ENCODE measurements at places on chromosomes 1 and 21. TPM values are rescaled to one million over a fixed set of nuclear protein-coding genes. Genes with fewer than 3 reads are reported as not detected.

DNA sequence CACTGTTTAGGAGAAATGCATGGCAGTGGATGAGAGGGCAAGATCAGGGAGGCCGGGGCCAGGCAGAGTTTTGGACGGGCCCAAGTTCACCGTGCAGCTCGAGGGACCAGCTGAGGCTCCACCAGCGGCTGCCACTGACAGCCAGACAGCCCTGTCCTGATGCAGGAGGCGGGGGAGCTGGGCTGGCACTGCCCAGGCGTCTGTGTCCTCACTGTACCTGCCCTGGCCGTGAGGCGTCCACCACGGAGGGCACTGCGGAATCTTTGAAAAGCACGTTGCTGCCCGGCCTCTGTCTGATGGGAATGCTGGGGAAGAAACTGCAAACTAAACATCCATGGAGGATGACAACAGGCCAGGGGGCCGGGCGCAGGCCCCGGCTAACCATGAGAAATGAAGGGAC lies 35.5 kb downstream of the VPS26C start:
- no peak overlapping the region for H3K4me3 ChIP-seq
- peaks cover 3% of the 10 kb centered on the region for H3K4me1 ChIP-seq
- H3K27ac ChIP-seq: no peak overlapping the region
- no peaks in the 10 kb centered on the region for H3K27me3 ChIP-seq

The C1orf226 gene
- 0.05 TPM for total RNA-seq

DNA sequence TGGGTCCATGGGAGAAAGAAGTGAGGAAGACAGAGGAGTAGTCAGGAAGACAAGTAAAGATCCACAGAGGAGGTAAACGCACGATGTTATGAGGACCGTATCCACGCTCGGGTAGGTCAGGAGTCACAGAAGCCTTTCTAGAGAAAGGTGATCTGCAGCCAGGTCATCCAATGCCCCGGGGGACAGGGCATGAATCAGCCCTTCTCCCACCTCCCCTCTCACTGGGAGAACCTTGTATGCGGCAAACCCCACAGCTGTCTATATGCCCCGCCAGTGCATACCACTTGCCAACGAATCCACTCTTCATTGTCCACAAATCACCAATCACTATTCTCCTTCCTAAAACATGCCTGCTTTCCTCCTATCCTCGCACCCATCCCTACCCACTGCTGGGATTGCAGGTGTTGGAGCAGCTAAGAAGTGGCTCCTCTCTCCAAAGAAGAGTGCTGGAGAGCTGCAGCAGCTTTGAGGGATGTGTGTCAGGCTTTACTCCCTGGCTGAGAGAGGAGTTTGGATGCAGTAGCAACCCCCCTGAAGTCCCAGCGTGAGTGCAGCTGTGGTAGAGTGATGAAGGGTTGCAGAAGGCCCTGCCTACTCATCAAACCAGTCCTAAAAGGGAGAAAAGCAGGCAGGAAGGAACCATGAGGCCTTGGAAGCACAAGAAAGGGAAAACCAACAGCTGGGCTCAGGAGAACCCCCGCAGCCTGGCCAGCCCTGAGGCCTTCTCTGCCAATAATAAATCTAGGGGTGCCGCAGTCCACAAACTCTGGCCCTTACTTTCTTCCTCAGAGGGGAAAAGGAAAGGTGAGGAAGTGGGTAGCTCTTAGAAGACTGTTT lies 102.2 kb upstream of the GADD45A start:
- DNase-seq: no peak
- H3K4me1 ChIP-seq: no peaks in the 10 kb centered on the region
- H3K4me3 ChIP-seq: no peak overlapping the region
- H3K36me3 ChIP-seq: no peaks in the 10 kb centered on the region

The GPX7 gene
- 29.9 TPM for total RNA-seq

DNA sequence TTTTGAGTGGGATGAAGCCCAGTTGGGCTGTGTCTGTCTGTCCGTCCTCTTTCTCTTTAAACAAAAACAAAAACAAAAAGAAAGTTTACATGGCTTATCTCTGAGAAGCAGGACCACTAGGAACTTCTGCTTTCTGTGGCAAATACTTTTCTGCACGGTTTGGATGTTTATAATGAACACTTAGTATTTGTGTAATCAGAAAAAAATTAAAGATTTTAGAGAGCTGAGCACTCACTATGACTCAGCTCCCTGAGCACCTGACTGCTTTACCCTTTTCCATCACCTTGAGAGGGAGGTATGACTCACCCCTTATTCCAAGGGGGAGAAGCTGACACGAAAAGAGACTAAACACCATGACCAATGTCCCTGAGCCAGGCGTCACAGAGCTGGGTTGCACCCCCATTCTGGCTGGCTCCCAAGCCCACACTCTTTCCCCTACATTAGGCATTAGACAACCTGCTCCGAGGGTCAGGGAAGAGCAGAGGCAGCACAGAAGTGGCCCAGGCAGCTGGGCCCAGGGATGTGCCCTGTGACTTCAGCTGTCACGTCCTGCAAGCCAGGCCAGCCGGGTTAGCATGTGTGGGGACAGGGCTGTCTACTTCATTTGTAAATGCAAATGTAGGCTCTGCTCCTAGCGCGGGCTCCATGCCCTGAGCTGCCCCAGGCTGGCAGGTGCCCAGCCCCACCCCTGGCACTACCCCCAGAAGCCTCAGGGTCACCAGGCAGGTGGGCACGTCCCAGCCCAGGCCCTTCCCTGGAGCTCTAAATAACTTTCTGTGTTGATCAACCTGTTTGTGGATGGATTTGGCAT lies 30.4 kb downstream of the RAP1GAP start:
- peaks cover 4% of the 10 kb centered on the region for H3K4me1 ChIP-seq
- no peaks in the 10 kb centered on the region for H3K36me3 ChIP-seq
- no peak overlapping the region for H3K4me3 ChIP-seq
- DNase-seq: no peak
- H3K27ac ChIP-seq: no peak overlapping the region
- H3K27me3 ChIP-seq: no peaks in the 10 kb centered on the region

- H3K27ac ChIP-seq: peak overlapping the region; percentile 94
- H3K27me3 ChIP-seq: no peaks in the 10 kb centered on the region
- H3K36me3 ChIP-seq: peaks cover 41% of the 10 kb centered on the region
- DNase-seq: peak; percentile 39
Observed at GRCh38 chr1:153957744-153958110, 685 bp downstream of the CRTC2 start.

DNA sequence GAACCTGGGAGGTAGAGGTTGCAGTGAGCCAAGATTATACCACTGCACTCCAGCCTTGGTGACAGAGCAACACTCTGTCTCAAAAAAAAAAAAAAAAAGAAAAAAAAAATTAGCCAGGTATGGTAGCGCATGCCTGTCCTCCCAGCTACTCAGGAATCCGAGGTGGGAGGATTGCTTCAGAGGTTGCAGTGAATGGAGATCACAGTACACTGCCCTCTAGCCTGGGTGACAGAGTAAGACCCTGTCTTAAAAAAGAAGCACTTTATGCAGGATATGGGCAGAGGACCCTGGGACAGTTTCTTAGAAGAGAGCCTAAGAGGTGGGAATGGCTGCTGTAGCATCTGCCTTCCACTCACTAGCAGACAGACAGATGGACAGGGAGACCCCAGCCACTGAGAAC lies 23.0 kb downstream of the IQGAP3 start:
- DNase-seq: no peak
- H3K27ac ChIP-seq: no peak overlapping the region
- H3K4me1 ChIP-seq: peaks cover 9% of the 10 kb centered on the region
- H3K36me3 ChIP-seq: peaks cover 6% of the 10 kb centered on the region
- H3K4me3 ChIP-seq: no peak overlapping the region
- H3K27me3 ChIP-seq: no peaks in the 10 kb centered on the region

The FTCD gene
- total RNA-seq: 0.23 TPM

GRCh38 chr1:170340308-170340707 lies 191.7 kb upstream of the GORAB start:
- DNase-seq: no peak
- H3K36me3 ChIP-seq: no peaks in the 10 kb centered on the region
- H3K4me1 ChIP-seq: no peaks in the 10 kb centered on the region

DNA sequence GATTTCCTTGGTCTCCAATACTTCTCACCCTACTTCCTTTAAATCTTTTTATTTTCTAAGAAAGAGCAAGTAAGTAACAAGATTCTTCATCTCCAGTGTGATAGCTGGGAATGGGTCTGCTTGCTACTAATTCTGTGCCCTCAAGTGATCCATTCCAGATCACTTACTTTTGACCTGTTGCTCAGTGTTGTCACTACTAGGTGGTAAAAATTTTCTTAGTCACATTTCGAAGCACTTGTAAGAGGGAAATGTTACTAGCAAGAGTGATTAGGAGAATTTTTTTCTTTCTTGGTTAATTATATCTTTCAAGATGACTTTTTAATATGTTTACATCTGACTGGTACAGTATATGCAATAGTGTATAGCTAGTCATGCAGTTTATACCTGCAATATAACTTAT lies 2.2 kb downstream of the UBAP2L start:
- H3K27ac ChIP-seq: peak overlapping the region; percentile 81
- H3K36me3 ChIP-seq: peaks cover 84% of the 10 kb centered on the region
- peak overlapping the region; percentile 93 for H3K4me3 ChIP-seq
- H3K4me1 ChIP-seq: peaks cover 53% of the 10 kb centered on the region
- DNase-seq: no peak

DNA sequence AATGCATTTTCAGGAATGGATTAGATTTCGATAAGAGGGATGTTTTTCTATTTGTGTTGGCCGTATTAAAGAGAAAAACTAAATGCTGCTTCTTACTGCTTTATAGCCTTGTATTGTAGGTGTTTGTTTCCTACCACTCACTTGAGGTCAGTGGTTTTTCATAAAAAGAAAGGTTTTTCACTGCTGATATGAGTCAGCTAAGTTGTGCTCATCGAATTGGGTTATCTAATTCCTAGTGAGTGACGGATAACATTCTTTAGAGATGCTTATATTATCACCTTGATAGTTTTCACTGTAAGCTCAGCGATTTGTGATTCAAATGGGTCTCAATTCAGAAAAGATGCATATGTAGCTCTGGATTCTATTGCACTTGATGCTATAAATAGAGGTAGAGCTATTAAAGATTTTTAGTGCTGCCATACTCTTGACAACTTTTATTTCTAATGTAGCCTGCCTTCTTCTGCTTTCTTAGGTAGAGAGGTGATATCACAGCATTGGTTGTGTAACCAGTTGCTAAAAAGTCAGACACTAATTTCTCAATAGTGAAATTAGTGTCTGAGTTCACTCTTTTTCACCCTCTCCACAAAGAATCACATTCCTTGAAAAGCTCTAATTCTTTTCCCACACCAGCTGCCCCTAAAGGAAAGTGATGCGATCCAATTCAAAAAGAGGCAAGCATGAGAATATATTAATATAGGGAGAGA lies 180.0 kb downstream of the RASAL2 start:
- H3K27me3 ChIP-seq: no peaks in the 10 kb centered on the region
- no peak overlapping the region for H3K27ac ChIP-seq
- no peaks in the 10 kb centered on the region for H3K36me3 ChIP-seq
- no peak for DNase-seq
- peaks cover 13% of the 10 kb centered on the region for H3K4me1 ChIP-seq

GRCh38 chr1:88061492-88062177 lies 622.4 kb upstream of the PKN2 start:
- DNase-seq: no peak
- H3K27ac ChIP-seq: no peak overlapping the region
- no peaks in the 10 kb centered on the region for H3K36me3 ChIP-seq

DNA sequence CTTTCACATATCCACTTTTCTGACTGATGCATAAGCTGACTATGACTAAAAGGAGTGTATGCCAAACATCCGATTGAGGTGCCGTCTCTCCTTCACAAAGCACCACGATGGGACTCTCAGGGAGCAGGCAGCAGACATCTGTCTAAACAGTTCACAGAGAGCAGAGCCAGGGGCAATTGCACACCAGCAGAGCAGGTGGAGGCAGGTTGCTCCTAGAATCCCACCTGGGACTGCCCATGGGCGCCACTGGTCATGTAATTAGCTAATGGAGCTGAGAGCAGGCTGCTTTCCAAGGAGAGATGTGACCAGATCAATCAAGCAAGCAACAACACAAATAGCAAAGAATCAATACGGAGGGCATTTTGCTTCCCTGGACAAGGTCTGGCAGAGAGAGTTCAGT lies 30.5 kb upstream of the COA6 start:
- peaks cover 27% of the 10 kb centered on the region for H3K27me3 ChIP-seq
- no peaks in the 10 kb centered on the region for H3K36me3 ChIP-seq
- no peak overlapping the region for H3K27ac ChIP-seq
- no peak for DNase-seq
- H3K4me3 ChIP-seq: no peak overlapping the region
- H3K4me1 ChIP-seq: no peaks in the 10 kb centered on the region

- no peak for DNase-seq
- no peak overlapping the region for H3K27ac ChIP-seq
- H3K4me3 ChIP-seq: no peak overlapping the region
- peaks cover 25% of the 10 kb centered on the region for H3K4me1 ChIP-seq
- H3K36me3 ChIP-seq: peaks cover 6% of the 10 kb centered on the region
Observed at GRCh38 chr1:153670257-153670858, 435 bp downstream of the ILF2 start.

The TFF1 gene
- total RNA-seq: 0.48 TPM

- no peak overlapping the region for H3K27ac ChIP-seq
- no peaks in the 10 kb centered on the region for H3K27me3 ChIP-seq
- no peak for DNase-seq
- no peaks in the 10 kb centered on the region for H3K4me1 ChIP-seq
- no peak overlapping the region for H3K4me3 ChIP-seq
Observed at GRCh38 chr1:87961992-87962391, 633.3 kb downstream of the LMO4 start.

DNA sequence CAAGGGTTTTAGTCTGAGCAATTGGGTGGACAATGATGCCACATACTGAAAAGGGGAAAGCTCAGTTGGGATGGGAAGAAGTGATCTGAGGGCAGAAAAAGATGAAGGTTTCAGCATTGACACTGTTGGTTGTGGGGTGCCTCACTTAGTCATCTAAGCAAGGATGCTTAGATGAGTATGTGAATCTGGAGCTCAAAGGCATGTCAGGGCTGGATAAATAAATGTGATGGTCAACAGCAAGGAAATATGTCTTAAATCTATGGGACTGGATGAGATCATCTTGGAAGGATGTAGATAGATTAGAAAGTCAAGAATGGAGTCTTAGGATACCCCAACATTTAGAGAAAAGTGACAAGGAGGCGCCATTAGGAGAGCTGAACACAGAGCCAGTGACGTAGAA lies 114.6 kb downstream of the ZBTB18 start:
- H3K36me3 ChIP-seq: no peaks in the 10 kb centered on the region
- H3K27ac ChIP-seq: no peak overlapping the region
- DNase-seq: no peak
- no peak overlapping the region for H3K4me3 ChIP-seq

The KMO gene
- total RNA-seq: 0.05 TPM

Data from activated T-helper 2 cell treated with anti-CD3 and anti-CD28 coated beads, Interferon-gamma antibody, Interleukin-2, Interleukin-4, amounts not matched to agents 10 μg/mL and 5 μg/mL and 100 μg/mL, durations not matched to agents 14 hours and 24 hours and 36 hours (primary cell).